Psoas muscle (tissue), 8 donors: ENCODE measurements at places on chromosomes 6 and 20. TPM values are rescaled to one million over a fixed set of nuclear protein-coding genes. Genes with fewer than 3 reads are reported as not detected.

- DNase-seq: no peak
Measured at GRCh38 chr20:52923123-52923937, 48.8 kb upstream of the TSHZ2 start.

- DNase-seq: no peak
Measured at GRCh38 chr20:36856195-36856594, 19.7 kb upstream of the TLDC2 start.

DNA sequence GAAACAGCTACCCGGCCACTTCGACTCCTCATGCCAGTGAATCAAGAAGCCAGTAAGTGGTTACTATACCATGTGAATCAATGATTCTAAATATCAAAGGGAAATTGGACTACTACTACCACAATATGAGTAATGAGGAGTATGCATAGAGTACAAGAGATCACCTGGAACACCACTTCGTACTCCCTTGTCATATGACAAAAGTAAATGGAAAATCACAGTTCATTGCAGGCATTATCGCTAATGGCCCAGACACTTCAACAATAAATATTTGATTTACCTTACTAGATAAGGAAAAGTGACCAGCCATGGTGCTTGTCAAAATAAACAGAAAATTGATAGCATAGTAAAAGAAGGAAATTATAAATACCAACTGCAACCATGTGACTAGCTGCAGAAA is 73.1 kb downstream of the BMP5 start:
- DNase-seq: no peak

- DNase-seq: no peak
Measured at GRCh38 chr20:50545126-50545525, 34.9 kb downstream of the PTPN1 start.

GRCh38 chr20:19508449-19508848 is 249.6 kb upstream of the RIN2 start:
- DNase-seq: no peak

DNA sequence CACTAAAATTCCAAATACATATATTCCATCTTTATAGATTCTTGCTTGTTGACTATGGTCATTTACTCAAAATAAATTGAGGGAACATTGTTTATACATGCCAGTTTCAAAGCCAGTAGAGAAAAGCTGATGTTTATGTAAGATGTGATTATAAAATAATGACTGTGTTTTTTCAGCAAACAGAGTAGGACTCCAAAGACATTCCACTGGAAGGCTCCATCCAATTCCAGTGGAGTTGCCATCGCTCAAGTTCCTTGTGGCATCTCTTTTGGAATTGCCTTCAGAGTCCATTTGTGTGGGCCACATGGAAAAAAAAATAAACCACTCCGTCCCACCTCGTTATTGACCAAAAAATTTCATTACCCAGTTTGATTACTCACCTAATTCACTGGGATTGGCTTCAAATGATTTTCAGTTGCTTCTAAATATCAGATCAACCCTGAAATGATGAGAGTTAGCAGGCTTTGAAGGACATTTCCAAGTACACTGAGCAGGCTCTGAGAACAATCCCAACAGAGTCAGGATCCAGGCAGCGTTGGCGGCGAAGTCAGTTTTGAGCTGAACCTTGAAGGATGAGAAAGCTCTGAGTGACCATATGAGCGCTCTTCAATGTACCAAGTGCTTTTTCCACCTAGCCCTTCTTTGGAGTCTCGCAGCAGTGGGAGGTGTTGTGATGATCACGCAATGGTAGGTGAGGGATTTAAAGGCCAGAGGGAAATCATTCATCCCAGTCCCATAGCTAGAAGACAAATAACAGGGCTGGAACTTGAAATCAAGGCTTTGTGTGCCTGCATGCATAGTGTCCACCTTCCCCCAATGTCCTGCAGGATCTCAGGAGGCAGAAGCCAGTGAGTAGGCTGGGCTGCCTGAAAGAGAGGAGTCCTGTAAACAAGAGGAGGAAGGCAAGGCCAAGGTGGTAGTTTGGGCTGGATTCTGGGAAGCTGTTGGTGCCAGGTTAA is 281.7 kb downstream of the CDC5L start:
- DNase-seq: no peak

- DNase-seq: no peak
Measured at GRCh38 chr6:129552413-129552812, 157.6 kb downstream of the ARHGAP18 start.

DNA sequence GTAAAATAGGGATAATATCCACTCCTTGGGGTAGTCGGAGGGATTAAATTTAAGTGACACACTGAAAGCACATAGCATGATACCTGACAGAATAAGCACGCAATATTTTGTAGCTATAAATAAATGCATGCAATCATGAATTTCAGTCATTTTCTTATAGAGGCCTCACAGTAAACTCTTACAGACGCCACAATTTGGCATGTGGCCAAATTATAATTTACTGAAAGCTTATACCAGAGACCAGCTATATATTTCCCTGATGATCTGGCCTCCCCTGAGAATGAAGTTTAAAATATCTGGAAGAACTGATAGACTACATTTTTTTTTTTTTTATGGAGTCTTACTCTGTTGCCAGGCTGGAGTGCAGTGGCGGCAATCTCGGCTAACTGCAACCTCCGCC is 40.9 kb downstream of the QRSL1 start:
- DNase-seq: no peak

DNA sequence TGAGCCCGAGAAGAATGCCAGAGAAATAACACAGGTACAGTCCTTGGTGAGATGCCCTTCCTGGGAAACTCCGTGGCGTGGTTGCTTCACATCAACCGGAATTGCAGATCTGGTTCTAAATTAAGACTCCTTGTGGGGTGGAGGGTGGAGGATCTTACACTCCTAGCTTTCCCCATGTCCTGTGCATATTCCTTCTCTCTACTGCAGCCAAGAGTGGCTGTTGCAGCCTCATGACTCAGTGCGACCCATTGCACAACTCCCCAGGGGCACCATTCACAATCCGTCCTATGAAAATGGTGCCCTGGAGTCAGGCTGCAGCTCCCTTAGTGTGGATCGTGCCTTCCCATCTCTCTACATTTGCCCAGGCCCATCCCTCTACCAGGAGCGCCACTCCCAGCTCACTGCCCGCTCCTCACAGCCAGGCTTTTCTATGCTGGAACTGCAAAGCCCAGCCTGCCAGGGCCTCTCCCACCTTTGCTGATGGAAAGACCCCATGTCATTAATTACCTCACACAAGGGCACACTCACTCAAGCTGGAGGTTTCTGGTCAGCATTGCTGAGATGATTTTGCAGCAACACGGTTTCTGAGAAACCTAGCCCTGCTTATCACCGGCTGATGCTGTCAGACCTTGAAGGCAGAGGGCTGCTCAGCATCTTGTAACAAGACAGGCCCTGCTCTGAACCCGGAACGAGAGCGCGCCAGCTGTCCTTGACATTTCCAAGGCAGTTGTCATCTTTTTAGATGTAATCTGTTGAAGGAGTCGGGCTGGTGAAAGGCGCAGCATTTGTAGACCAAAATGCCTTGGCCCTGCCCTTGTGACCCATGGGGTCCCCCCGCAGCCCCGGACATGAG is 39.7 kb downstream of the SIRPA start:
- DNase-seq: peak; percentile 88

DNA sequence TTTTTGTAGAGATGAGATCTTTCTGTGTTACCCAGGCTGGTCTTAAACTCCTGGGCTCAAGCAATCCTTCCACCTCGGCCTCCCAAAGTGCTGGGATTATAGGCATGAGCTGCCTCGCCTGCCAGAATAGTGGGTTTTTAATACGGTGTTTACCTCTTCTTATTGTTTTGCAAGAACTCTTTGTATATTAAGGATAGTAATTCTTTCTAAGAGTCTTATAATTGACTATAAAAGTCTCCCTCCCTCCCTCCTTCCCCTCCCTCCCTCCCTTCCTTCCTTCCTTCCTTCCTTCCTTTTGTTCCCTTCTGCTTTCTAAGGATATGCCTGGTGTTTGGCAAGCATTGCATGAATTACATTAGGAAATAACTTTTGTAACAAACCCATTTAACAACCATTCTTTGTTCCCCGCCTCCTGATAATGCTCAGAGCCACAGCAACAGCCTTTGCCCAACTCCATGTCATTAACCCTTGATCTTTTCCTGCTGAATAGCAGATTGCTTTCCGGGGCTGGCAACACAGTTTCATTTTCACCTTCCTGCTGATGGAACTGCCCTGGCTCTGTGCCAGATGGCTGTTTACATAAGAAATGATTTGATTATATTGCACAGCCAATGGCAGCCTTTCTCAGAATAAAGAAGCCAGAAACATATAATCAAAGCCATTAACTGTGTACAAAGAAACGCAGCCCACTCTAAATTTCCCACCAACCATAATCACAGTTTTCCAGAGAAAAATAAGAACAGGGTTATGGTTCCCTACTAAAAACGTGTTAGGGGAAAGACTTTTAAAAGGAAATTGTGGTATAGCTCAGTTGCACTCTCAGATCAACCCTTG is 143.7 kb upstream of the PTPN1 start:
- DNase-seq: no peak

DNA sequence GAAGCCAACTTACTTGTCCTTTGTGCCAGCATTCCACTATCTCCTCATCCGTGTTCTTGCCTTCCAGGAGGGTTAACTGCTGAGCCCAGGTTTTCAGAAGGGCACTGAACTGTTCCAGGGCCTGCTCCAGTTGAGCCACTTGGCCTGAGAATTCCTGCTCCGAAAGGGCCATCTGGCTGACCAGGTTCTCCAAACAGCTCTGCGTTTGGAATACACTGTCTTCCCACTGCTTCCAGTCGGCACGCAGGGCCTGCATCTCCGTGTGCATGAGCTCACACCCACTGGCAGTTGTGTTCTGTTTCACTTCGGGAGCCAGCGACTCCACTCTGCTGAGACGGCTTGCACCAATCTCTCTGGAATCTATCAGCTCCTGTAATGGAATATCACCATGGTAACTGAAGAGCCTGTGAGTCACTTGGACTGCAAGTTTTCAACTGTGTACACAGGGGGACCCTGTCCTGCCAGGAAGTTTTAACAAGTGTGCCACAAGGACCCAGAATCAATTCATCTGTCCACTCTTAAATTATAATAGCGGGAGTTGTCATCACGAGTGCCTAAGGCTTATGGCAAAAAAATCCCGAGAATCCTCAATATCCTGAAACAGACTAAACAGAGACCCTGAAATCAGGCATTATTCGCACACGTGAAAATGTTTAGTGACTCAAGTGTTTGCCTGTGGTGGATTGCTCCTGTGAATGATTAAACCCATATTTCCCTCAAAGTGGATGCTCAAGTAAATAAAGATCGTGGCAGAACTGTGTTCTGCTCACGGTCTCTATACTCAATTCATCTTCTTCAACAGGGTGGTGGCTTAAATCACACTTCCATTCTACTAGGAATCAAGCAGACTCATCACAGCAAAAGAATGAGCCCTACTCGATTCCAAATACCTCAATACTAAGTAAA is 255.9 kb downstream of the SYNE1 start:
- DNase-seq: peak; percentile 75

GRCh38 chr6:51513891-51514747 is 573.3 kb downstream of the PKHD1 start:
- no peak for DNase-seq

DNA sequence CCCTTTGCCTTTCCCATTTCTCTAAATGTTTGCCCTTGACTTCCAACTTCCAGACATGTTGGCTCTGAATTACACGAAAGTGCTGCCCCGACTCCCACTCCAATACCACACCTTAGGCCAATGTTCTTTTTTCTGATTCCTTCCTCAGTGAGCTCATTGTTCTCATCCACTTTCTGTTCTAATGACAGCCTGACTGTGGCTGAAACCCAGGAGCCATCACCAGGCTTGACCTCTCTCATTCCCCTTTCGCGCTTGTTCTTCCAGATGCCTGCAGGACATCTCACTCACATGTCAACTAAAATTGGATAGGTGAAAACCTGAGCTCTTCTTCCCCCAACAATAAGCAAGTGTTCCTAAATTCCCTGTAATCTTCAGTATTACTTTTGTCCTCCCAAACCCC is 40.4 kb downstream of the PTPRK start:
- DNase-seq: no peak

GRCh38 chr20:16671753-16672152 is 58.1 kb upstream of the SNRPB2 start:
- no peak for DNase-seq

- DNase-seq: no peak
Measured at GRCh38 chr6:33697845-33698244, 13.7 kb downstream of the UQCC2 start.

The EMILIN3 gene
- total RNA-seq: 1.1 TPM

The CGA gene
- total RNA-seq: not detected

The TFAP2B gene
- total RNA-seq: not detected

The SLC12A5 gene
- not detected for total RNA-seq

The HLA-B gene
- 231 TPM for total RNA-seq

The NNAT gene
- total RNA-seq: 0.50 TPM

The LYRM4 gene
- total RNA-seq: 16.3 TPM

The TRERF1 gene
- total RNA-seq: 0.61 TPM

The TSPO2 gene
- total RNA-seq: not detected

The C20orf96 gene
- total RNA-seq: 2.1 TPM

The DYNLRB1 gene
- total RNA-seq: 119 TPM

The CAGE1 gene
- total RNA-seq: not detected

The DSP gene
- 0.25 TPM for total RNA-seq
